Airway epithelial cell (primary cell): ENCODE measurements at places on chromosomes 5 and 9. TPM values are rescaled to one million over a fixed set of nuclear protein-coding genes. Genes with fewer than 3 reads are reported as not detected.

Gene PARP8
- 5.7 and 9.5 TPM in 2 replicates for total RNA-seq

Gene DHX29
- total RNA-seq = 22.5 and 28.9 TPM in 2 replicates

Gene SAPCD2
- total RNA-seq = 31.6 and 31.9 TPM in 2 replicates

Gene SPINK6
- total RNA-seq = 5.9 and 10.8 TPM in 2 replicates

Gene SPAAR
- total RNA-seq = 0.21 TPM in 1 of 2 replicates, not detected in the other

Gene MAMDC2
- total RNA-seq = 0.93 and 1.8 TPM in 2 replicates

Gene QRFP
- not detected in 2 replicates for total RNA-seq

Gene CYLC2
- total RNA-seq = not detected in 2 replicates

Gene CLTA
- total RNA-seq = 232 and 282 TPM in 2 replicates

Gene SPATA31D4
- total RNA-seq = not detected in 2 replicates

Gene RASEF
- total RNA-seq = 7.5 and 8.3 TPM in 2 replicates

Gene CNTLN
- 3.0 and 5.0 TPM in 2 replicates for total RNA-seq

Gene NMUR2
- not detected in 2 replicates for total RNA-seq

Gene ANGPTL2
- 0.49 TPM in 1 of 2 replicates, not detected in the other for total RNA-seq

Gene INSL6
- total RNA-seq = not detected in 2 replicates

Gene STK32A
- 0.46 and 1.8 TPM in 2 replicates for total RNA-seq

Gene NUDT12
- total RNA-seq = 11.2 and 13.8 TPM in 2 replicates

Gene PCDHB16
- 0.07 and 0.14 TPM in 2 replicates for total RNA-seq

Gene ATP10B
- 3.1 and 3.9 TPM in 2 replicates for total RNA-seq

Gene PTPN3
- 13.4 and 15.9 TPM in 2 replicates for total RNA-seq

Gene IFNA21
- not detected in 2 replicates for total RNA-seq

Gene ZNF462
- 10.7 and 15.4 TPM in 2 replicates for total RNA-seq

Gene UBE2QL1
- not detected in 2 replicates for total RNA-seq

Gene EHMT1
- total RNA-seq = 55.5 and 61.3 TPM in 2 replicates

Gene MYMK
- total RNA-seq = not detected in 2 replicates

Gene RALGPS1
- total RNA-seq = 5.5 and 19.2 TPM in 2 replicates

Gene ANKRD31
- 0.09 and 0.21 TPM in 2 replicates for total RNA-seq

Gene MRPS30
- 56.3 and 62.3 TPM in 2 replicates for total RNA-seq

Gene PIP5K1B
- 0.28 and 0.37 TPM in 2 replicates for total RNA-seq

Gene FOXI1
- total RNA-seq = not detected in 2 replicates

Gene ZCCHC9
- 18.1 and 21.8 TPM in 2 replicates for total RNA-seq

Gene GLDC
- 1.4 and 1.7 TPM in 2 replicates for total RNA-seq

Gene SLC46A2
- not detected in 2 replicates for total RNA-seq

Gene TNIP1
- total RNA-seq = 112 and 114 TPM in 2 replicates

Gene NIPAL4
- total RNA-seq = 14.9 and 22.1 TPM in 2 replicates

Gene TRAF1
- total RNA-seq = 0.42 and 0.46 TPM in 2 replicates

Gene ZNF782
- total RNA-seq = 2.3 and 12.6 TPM in 2 replicates

Gene GFI1B
- total RNA-seq = not detected in 2 replicates
